ENCODE measurements at places on chromosomes 12 and 14. TPM values are rescaled to one million over a fixed set of nuclear protein-coding genes. Genes with fewer than 3 reads are reported as not detected.
A peak's percentile ranks its signal among the peaks of the same experiment; 100 is the strongest.

The SMCO2 gene
- not detected for total RNA-seq

The ATF7 gene
- 59.4 TPM for total RNA-seq

The RIMBP2 gene
- 6.6 TPM for total RNA-seq

The MYO1A gene
- 0.15 TPM for total RNA-seq

The VPS29 gene
- 66.6 TPM for total RNA-seq

The PPM1H gene
- total RNA-seq: 21.0 TPM

The HOXC12 gene
- total RNA-seq: not detected

The IL31 gene
- total RNA-seq: not detected

The COL2A1 gene
- total RNA-seq: 1.4 TPM

The IKZF4 gene
- 4.0 TPM for total RNA-seq

DNA sequence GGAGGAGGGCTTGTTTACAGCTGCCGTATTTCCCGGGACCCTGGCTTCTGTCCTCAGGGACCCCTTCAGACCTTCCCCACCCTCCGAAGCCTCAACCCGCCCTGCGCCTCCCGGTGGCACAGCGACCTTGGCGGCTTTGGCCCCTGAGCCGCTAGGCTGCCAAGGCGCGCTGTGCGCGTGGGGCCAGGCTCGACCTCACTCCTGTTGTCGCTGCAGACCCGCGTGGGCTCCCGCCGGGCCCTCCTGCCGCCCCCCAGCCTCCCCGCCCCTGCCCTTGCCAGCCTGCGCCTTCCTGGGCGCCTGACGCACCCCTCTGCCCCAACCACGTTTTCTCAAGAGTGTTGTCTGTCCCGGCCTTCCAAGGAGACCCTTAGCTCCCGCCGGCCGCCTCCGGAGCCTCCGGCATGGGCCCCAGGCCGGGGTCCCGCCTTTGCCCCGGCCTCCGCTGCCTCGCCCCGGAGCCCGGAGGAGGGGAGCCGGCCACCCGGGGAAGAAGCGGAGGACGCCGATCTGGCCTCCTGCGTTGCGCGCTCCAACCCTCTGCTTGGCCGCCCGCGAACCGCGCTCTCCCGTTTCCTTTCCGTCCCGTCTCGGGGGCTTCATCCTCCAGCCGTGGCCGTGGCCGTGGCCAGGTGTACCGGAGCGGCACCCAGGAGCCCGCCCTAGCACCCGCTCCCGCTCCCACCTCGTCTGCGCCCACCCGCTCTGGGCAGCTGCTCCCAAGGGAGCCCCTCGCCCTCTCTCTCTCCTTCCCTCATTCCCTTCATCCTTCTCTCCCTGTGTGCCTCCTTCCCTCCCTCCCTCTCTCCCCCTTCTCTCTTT lies 19.9 kb downstream of the PPP2R5C start:
- peak; percentile 59 for DNase-seq

GRCh38 chr12:49058366-49059044 lies 2.1 kb downstream of the KMT2D start:
- DNase-seq: no peak

- no peak for DNase-seq
Measured at GRCh38 chr14:22802860-22803686, 12.2 kb downstream of the SLC7A7 start.

- no peak for DNase-seq
Measured at GRCh38 chr14:35123388-35123703, 994 bp downstream of the PRORP start.

GRCh38 chr12:106239241-106239950 lies 8.4 kb downstream of the CKAP4 start:
- DNase-seq: no peak

DNA sequence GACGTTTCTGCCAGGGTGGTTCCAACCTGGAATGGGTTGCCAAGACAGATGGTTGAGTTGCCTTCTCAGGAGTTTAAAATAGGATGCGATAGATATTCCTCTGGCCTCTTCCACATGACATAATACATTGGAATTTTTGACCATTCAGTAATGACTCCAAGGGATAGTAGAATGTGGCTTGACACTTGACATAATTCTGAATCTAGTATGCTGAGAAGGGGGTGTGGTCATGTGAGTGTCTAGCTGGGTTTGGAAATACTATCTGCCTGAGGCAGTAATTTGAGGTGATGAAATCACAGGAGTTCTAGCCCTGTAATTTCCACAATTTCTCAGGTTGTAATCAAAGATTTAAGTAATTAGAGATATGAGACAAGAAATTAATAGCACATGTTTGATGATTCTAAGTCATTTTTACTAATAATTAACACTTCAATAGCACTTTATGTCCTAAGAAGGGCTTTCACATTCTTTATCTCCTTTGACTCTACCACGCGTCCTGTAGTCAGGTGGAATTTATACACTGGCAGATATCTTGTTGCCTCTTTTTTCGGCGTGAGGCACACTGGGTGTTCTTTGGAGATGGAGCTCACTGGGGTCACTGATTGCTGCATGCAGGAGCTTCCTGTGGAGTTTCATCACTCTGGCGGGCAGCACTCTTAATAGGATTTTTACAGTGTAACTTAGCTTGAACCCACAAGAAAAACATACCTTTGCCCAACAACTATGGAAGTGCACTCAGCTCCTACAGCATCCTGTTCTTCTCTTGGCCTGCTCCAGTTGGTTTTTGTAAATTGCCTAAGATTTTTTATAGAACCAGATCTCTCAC lies 3.2 kb upstream of the AMIGO2 start:
- no peak for DNase-seq

DNA sequence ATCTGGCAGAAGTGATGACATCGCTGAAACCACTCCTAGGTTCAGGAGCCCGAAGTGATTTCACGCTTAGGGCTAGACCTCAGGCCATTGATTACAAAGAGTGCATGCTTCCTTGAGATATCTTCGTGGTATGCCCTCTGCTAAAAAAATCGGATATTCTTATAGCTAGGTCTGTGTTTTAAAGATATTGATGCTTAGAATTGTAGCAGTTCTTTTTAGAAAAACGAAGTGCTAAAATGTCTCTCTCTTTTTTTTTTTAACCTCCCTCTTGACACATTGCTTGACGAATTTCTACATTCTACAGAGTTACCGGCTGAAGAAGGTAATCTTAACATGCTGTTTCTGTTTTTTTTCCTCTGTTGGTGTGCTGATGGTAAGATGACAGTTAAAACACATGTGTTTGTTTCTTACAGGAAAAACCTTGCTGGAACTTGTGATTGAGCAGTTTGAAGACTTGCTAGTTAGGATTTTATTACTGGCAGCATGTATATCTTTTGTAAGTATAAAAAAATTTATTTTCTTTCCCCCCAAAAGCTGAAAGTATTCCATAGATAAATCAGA lies 1.3 kb downstream of the ATP2A2 start:
- no peak for DNase-seq

- no peak for DNase-seq
Measured at GRCh38 chr12:56231184-56231582, 1.3 kb downstream of the SLC39A5 start.

DNA sequence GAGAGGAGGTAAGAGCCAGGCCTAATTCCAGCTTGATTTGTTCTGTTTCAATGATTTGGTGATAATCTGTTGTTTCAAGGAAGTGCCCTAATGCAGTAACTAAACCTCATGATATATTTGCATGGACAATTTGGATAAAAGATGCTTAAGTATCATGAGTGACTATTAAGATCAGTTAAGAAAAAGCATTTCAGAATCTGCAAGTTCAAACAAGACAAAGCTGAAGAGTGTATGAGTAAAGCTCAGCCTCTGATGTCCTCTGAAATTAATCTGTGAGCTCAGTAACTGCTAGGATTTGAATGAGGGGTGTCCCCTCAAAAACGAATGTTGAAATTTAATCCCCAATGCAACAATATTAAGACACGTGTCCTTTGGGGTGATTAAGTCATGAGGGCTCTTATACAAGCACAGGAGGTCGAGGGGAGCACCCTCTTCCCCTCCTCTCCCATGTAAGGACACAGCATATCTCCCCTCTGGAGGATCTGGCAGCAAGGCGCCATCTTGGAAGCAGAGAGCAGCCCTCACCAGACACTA lies 949.2 kb downstream of the GALC start:
- no peak for DNase-seq

- DNase-seq: no peak
Measured at GRCh38 chr14:22268875-22269274, 320.1 kb downstream of the DAD1 start.

All from ovary (tissue), 10 donors.